ENCODE measurements at places on chromosomes 3 and 15.

- DNase-seq, result peak; percentile 83
These were observed 37.0 kb downstream of the TTC23 start for GRCh38 chr15:99212406-99212805.

GRCh38 chr3:54999811-55000210, 72.0 kb upstream of the LRTM1 start:
- DNase-seq, result no peak

GRCh38 chr3:185150561-185150960, 2.3 kb downstream of the C3orf70 start:
- DNase-seq, result no peak

DNA sequence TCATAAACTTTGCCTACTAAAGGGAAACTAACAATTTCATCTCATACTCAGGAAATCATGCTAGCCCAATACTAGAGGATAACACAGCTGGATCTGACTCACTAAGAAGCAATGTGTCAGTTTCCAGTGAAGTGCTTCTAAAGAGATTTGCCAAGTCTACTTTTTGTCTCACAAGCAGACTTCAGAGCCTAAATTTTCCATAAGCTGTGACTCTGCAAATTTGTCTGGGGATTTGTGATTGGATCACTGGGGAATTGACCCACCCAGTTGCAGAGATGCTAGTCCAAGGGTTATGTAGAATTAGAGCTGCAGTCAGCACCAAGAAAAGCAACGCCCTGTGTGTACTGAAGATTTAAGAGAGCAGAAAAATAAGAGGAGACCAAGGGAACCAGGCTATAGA, 647.1 kb downstream of the NTRK3 start:
- peak; percentile 92 for DNase-seq

GRCh38 chr3:66239513-66240123, 18.8 kb downstream of the SLC25A26 start:
- DNase-seq, result no peak

GRCh38 chr15:41958002-41958420, 14.3 kb downstream of the EHD4 start:
- DNase-seq, result no peak

GRCh38 chr3:186847437-186847836, 4.9 kb downstream of the ADIPOQ start:
- no peak for DNase-seq

DNA sequence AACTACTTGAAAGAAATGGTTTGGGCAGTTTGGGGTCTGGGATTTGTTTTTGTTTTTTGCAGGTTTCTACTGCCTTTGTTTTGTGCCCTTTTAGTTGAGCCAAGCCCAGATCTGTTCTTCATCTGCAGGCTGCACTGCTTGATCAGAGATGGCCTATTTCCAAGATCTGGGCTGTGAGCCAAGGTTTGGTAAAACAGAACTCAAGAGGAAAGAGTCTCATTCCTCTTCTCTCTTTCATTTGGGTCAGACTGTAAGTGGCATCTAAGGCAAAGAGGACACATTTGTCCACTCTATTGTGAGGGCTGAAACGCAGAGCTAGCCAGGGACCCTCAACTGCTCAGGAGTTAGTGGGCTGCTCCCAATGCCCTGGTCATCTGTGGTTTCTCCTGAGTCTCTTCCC, 104.4 kb upstream of the UBE3A start:
- DNase-seq, result peak; percentile 53

DNA sequence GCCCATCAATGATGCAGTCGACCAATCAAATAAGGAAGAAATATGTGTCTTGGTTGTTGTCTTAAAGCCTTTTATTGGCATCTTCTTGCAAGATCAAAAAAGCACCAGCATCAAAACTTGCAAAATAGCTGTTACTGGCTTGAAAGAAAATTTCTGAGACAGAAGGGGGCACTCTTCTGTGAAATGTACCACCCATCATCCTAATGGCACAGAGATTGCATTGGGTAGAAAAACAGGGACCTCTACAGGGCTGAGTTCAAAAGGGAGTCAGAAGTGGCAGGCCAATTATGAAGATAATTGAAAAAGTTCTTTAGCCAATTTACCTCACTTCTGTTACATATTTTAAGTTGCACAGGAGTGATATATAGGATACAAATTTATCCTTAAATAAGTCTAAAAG, 122.3 kb upstream of the GPR149 start:
- DNase-seq, result peak; percentile 41

GRCh38 chr3:149464542-149465328, 9.8 kb upstream of the TM4SF4 start:
- DNase-seq, result no peak

DNA sequence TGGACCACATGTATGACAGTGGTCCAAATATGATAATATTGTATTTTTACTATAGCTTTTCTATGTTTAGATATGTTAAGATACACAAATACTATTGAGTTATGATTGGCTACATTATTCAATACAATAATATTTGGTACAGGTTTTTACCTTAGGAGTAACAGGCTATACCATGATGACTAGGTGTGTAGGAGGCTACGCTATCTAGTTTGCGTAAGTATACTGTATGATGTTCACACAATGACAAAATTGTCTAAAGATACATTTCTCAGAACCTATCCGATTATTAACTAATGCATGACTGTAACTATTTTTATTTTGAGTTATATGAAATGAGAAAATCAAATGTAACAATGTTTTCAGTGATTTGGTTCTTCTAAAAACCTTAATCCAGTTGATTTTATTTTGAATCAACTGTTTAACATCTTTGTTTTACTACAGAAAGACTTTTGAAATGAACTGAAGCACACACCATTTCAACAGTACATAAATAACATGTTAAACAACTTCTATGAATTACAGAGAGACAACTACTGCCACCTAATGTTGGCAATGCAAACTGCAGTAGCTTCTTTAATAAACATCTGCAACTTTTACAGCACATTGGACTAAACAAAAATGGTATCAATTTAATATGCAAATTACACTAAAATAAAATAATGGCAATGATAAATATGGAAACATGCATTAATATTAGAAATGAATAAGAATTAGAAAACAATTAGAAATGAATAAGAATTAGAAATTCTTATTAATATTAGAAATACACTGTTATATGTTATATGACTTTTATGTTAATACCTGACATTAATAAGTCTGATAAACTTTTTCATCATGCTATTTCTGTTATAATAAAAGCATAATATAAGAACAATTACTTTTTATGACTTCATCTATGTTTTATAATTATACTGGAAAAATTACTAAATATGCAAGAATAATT, 255.7 kb downstream of the MBNL1 start:
- peak; percentile 44 for DNase-seq

DNA sequence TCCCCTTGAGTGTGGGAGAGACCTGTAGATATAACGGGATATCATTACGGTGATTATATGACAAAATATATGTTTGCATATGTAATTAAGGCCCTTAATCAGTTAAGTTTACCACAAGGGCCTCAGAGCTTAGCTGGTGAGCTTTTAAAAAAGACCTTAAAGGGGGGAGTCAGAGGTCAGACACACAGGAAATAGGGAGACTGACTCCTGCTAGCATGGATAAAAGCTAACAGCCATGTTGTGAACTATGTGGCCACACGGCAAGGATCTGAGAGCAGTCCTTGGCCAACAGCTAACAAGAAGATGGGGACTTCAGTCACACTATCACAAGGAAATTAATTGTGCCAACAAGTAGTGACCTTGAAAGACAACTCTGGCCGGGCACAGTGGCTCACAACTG, 3.1 kb downstream of the STAG1 start:
- DNase-seq, result no peak

DNA sequence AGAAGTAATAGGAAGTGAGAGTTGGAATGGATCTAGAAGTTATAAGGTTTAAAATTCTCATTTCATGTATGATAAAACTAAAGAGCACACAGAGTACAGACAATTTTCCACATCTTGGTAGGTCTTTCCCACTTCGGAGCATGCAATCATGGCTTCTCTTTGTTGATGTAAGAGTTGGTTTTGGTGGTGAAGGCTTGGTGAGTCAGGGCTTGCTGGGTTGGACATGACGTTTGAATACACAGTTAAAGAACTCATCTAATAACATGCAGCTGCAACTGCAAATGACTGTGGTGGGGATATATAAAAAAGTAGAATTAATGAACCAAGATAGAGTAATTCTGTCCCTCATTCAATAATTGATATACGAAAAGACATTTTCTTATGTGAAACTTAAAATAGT, 39.5 kb upstream of the GRM7 start:
- DNase-seq, result peak; percentile 59

GRCh38 chr3:85476891-85477495, 518.2 kb downstream of the CADM2 start:
- DNase-seq, result no peak

- no peak for DNase-seq
These were observed 378.7 kb downstream of the ZBBX start for GRCh38 chr3:167001374-167001773.

- no peak for DNase-seq
These were observed 577.5 kb upstream of the CBLB start for GRCh38 chr3:106446271-106446670.

DNA sequence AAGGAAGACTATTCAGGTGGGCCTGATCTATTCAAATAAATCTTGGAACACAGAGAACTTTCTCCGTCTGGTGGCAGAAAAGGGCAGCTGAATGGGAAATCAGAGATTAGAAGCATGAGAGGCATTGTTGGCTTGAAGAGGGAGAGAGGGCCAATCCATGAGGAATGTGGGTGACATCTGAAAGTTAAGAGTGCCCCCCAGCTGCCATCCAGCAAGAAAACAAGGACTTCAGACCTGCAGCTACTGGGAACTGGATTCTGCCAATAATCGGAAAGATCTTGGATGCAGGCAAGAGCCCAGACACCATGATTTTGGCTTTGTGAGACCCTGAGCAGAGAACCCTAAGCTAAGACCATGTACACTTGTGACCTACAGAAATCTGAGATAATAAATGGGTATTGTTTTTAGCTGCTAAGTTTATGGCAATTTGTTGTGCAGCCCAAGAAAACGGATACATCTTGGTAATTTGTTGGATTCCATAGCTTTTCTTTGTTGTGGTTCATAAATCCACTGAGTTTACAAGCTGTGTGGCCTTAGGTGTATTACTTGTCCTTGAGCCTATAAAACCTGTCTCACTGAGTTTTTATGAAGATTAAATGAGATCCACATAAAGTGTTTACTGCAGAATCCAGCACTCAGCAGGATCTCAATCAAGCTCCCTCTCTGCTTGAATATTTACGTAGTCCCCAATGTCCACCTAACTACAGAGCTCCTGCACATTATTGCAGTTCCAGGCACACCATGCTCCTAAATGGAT, 82.1 kb upstream of the PRTG start:
- no peak for DNase-seq

- DNase-seq, result no peak
These were observed 173.3 kb upstream of the SNTN start for GRCh38 chr3:63478990-63479660.

GRCh38 chr3:30858894-30859389, 35.5 kb downstream of the GADL1 start:
- DNase-seq, result no peak

GRCh38 chr15:90857337-90857736, 11.1 kb upstream of the FURIN start:
- no peak for DNase-seq

DNA sequence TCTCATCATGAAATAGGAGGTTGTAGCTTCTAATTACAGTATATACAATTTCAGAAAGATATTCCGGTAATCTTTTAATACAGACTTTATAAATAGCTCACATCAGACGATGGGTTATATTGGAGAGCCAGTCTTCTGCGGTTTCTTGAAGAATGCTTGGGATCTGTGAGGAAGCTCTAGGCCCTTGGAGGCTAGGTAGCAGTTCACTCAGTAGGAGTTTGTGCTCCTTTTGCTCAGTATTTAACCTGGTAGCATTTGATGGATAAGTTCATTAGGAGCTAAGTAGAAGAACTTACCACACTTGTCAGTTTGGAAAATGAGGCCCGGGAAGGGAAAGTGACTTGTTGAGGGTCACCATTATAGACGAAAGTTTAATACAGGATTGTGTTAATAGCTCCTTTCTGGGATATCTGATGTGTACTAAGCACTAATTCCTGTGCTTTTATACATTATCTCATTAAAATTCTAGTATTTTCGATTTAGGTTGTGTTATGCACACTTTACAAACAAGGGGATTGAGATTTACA, 2.8 kb downstream of the FNDC3B start:
- DNase-seq, result no peak

DNA sequence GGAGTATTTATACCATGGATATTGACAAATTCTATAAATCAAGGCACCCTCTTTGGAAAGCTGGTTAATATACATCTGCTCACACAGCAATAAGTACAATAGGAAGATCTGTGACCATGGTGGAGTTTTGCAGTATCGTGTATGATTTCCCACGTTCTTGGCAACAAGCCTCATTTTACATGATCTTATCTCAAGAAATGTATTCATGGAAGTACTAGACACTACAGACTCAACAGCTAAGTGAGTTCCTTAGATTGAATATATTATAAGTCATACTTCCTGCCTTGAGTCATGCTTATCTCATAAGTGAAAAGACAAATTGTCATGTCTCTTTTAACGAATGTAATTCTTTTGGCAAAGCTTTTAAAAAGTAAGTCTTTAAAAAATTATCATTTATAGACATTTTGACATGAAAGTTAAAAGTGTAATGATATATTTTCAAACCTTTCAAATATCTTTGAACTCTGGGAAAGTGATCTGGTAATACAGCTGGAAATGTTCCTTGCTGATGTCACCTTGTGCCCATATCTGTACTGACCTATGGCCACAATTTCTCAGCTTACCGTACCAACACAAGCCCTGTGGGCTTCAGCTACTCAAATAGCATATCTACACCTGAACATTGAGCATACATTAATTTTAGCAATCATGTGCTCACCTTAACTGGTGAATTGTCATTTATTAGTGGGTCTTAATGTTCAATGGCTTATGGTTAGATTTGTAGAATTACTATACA, 130.3 kb upstream of the TMC3 start:
- peak; percentile 67 for DNase-seq

GRCh38 chr3:38479431-38480092, 16.6 kb upstream of the EXOG start:
- peak; percentile 45 for DNase-seq

- DNase-seq, result peak; percentile 24
These were observed 51.0 kb downstream of the MME start for GRCh38 chr3:155131104-155131503.

GRCh38 chr3:119716998-119717397, 14.2 kb downstream of the CFAP91 start:
- DNase-seq, result no peak

GRCh38 chr3:160566499-160566898, 1.1 kb upstream of the KPNA4 start:
- DNase-seq, result no peak

- DNase-seq, result no peak
These were observed 76.3 kb downstream of the DNASE1L3 start for GRCh38 chr3:58134468-58134867.
